ENCODE measurements at places on chromosomes 4 and X.

DNA sequence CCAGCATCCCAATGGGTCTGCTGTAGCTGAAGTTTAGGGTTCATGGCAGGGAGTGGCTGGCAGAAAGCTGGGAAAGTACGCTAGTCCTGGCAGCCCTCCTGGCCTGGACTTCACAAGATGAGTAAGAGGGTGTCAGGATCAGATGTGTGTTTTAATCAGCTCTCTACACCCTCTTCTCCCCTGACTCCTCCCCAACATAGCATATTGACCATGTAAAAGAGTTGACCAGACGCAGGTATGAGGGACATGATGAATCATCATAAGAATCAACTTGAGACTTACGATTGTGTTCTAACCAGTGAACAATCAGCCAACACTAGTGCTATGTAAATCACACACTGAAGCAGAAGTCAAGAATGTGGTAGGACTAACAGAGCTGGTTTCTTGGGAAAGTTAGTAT lies 5.3 kb downstream of the SOWAHB start:
- DNase-seq: no peak

DNA sequence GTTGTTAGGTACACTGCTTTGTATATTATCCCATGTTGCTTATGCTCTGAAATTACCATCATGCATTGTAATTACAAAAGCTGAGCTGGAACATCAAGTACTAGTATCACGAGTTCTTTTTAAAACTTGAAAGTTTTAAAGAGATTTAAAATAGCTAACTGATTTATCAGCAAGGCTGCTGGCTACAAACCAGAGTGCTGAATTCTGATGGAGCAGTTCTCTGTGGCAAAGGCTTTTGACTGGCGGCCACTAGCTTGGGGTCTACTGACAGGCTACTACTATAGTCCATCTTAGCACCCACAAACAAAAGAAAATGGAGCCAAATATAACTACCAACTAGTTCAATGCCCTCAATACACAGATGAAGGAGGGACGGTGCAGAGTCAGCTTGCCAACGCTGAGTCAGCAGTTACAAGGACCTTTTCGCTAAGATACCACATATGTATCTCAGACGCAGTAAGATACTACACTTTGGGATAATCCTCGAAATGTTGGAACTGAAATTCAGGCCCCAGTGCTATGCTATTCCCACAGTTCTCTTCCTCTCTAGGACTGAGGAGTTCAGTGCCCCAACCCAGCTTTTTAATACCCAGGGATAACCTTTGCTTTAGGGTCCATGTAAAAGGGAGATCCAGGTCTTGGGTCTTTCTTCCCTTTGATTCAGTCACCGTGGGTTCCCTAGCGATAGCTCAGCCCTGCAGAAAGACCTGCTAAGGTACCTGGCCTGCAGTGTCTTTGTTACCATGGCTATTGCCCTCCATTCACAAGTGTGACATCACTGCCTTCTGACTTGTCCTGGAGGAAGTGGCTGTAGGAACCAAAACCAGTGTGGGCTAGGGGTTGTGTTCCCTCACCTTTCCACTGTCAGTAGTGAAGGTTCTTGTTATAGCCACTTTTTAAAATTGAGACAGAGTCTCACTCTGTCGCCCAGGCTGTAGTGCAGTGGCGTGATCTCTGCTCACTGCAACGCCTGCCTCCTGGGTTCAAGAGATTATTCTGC lies 22.8 kb downstream of the MFAP3L start:
- no peak for DNase-seq

DNA sequence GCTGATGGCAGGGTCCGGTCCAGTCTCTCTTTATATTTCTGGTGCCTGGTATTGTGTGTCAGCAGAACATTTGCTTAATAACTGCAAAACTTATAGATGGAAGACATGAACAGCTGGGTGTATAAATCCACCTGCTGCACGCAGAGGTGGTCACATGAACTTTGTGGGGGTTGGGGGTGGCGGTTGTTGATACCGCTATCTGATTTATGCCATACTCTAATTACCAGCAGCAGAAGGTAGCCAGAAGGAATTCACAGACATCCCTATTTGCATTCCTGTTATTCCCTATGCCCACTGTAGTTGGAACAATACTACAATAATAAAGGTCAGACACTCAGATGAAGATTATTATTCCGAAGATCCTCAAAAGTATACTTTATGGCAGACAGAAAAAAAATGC lies 121.6 kb upstream of the PUDP start:
- peak; percentile 59 for DNase-seq

GRCh38 chr4:4560642-4561041 lies 18.8 kb upstream of the STX18 start:
- no peak for DNase-seq

DNA sequence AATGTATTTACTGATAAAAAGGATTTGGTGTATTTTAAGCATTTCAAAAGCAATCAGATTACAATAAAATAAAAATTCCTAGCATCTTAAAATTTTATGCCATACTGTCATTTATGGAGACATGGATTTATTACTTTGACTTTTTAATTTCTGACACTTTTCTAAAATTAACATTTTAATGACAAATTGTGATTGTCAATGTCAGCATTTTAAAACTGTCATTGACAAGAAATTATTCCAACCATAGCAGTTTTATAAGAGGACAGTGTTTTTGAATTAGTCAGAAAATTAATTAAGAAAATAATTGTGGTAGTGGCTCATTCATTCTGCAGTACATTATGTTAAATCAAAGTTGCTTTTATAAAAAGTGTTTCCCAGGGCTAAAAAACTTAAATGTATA lies 1954.4 kb downstream of the ARAP2 start:
- DNase-seq: no peak

GRCh38 chr4:80072228-80072743 lies 743 bp downstream of the ANTXR2 start:
- peak; percentile 48 for DNase-seq

- DNase-seq: no peak
Measured at GRCh38 chr4:185987961-185988627, 80.9 kb upstream of the TLR3 start.

GRCh38 chr4:108135549-108136209 lies 33.1 kb downstream of the LEF1 start:
- peak; percentile 51 for DNase-seq

- no peak for DNase-seq
Measured at GRCh38 chr4:165403637-165404036, 24.8 kb downstream of the CPE start.

- no peak for DNase-seq
Measured at GRCh38 chr4:59195839-59196238, 2004.3 kb upstream of the ADGRL3 start.

DNA sequence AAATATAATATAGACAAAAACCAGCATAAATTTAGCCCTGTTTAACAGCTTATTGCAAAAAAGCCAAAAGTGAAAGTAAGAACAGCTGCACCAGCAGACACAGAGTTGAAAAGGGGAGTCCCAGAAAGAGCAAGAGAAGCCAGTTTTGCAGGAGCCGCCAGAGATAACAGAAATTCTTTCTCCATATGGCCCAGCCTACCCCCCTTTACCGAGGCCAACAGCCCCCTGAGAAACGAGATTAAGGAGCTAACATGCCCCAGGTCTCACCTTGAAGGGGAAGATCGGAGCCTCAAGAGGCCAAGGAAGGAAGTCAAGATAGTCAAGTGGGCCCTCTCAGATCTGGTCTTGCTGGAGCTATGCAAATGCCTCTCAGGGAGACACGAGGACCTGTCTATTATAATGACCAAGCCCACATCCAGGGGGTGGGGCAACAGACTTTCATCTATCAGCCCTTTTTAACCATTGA lies 4.8 kb downstream of the ACOX3 start:
- no peak for DNase-seq

DNA sequence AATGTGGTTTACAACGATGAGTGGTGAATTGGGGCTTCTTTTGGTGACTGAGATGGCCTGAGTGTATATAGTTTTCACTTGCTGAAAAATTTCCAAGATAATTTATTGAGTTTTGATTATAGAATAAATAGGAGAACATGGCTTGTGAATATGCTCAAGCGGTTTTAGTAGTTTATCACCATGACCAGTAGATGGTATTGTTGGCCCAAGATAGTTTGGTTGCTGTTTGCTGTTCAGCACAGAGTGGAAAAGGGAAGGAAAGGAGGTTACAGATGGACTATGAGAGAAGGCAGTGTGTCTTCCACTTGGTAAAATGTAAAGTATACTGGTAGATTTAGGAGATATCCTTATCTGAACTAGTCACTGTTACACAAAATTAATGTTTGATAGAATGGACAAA lies 55.8 kb upstream of the POU4F2 start:
- peak; percentile 5 for DNase-seq

DNA sequence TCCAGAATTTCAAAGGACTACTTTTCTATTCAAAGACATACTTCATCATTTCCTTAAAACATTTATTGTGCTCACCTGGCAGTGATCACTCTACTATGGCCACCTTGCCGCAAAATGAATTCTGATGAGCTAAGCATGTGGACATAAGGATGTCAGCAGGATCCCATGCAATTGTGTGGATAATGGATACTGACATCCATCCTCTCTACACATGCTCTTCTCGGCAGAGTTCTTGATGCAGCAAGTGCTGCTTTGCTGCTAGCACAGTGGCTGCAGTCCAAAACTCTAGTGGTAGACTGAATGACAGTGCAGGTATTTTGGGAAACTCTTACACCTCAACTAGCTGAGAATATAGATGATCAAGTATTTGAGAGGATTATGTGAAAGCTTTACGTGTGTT lies 168.0 kb downstream of the BANK1 start:
- no peak for DNase-seq

- DNase-seq: no peak
Measured at GRCh38 chr4:147219145-147219544, 261.8 kb upstream of the EDNRA start.

DNA sequence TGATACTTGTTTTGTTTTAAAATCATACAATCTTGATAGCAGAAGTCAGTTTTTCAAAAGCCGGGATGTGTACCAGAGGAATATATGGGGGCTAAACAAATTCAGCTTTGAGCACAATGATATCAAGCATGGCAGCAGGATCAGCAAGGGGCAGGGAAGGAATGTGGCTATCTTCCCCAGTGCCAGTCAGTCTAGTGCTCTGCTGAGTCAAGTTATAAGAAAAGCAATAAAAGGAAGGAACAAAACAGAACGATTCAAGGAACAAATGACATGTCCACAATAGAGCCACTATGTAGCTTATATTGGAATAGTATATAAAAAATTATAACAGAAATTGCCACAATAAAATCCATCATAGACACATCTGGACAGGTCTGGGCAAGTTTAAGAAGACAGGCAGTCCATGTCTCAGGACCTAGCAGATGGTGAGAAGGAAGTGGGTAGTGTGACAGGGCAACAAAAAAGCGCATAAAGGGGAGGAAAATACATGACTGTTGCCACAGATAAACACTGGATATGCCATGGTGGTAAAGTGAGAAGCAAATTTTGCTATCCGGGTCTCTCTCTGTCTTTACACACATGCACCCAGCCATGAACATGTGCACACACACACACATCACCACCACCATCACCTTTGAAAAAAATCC lies 518.2 kb upstream of the HTR2C start:
- no peak for DNase-seq

- peak; percentile 46 for DNase-seq
Measured at GRCh38 chr4:90130076-90130475, 2.9 kb downstream of the CCSER1 start.

DNA sequence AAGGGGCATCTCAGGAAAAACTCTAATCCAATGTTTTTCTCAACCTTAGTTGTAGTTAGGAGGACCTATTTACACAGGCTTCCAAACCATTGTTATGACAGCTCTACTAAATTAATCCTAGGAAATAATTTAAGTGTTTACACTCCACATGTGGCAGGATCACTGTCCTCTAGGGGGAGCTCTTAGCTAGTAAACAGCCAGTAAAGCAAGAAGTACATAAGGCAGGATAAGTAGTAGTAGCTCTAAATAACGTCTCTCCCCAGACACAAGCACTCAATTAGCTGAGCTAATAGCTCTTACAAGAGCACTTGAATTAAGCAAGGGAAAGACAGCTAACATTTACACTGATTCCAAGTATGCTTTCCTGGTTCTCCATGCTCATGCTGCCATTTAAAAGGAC lies 37.3 kb downstream of the NUDT11 start:
- DNase-seq: no peak

DNA sequence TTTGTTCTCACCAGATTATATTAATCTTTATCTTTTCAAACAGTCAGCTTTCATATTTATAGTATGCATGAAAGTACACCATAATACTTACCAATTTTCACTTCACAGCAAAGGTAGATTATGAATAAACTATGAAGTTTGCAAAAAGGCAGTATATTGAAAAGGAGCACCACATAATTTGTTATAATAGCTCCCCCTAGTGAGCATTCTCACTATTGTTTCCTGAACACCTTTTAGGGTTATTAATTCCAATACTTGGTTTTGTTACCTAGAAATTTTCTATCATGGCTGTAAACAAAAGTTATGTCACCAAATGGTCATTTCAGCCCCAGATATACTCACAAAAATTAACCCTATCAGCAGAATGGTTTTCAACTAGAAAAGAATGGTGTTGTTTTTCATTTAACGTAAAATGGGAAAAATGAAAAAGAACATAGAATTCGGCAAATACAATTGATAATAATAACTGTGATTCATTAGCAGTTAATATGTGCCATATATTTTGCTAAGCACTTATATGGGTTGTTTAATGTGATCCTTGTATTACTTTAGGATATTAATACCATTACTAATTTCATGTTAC lies 30.2 kb upstream of the NKX6-1 start:
- peak; percentile 51 for DNase-seq

- DNase-seq: no peak
Measured at GRCh38 chr4:152224223-152224622, 311.7 kb downstream of the FBXW7 start.

GRCh38 chr4:53365121-53365485 lies 758 bp downstream of the SCFD2 start:
- DNase-seq: peak; percentile 20

DNA sequence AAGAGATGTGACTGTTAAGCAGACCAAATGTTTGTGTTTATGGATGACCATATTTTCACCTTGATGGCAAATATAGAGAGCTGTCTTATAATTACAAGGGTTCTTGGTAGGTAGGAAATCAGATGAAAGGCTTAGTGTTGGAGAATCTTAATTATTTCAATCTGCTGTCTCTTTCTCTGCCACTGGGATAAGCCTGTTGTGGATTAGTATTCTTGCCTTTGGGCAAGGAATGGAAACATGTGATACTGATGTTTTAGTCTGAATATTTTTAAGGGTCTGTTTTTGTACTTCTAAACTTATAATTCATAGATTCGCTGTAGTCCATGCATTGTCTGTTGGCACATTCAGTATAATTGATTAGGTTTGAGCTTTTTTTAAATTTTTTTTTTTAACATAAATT lies 23.7 kb upstream of the NUDT6 start:
- DNase-seq: no peak

GRCh38 chr4:80070880-80071603 lies 2.0 kb downstream of the ANTXR2 start:
- DNase-seq: no peak

DNA sequence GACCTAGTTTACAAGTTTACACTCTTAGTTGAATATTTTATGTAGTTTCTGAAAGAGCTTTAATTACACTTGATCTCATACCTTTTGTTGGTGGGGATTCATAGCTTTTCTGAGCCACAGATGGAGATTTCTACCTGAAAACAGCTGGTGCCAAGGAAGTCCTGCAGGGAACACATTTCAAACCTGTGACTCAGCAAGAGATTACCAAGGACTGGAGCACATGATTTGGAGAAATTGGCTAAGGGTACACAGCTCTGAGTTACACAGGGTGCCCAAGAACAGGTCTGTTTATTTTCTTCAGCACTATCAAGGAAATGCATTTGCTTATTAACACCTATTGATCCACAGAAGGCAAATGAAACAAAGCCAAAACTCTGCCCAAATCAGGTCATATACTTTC lies 691.5 kb downstream of the KCTD8 start:
- no peak for DNase-seq

All from NCI-H526 (cell line).